ENCODE measurements at places on chromosomes 5 and 9. TPM values are rescaled to one million over a fixed set of nuclear protein-coding genes. Genes with fewer than 3 reads are reported as not detected.

DNA sequence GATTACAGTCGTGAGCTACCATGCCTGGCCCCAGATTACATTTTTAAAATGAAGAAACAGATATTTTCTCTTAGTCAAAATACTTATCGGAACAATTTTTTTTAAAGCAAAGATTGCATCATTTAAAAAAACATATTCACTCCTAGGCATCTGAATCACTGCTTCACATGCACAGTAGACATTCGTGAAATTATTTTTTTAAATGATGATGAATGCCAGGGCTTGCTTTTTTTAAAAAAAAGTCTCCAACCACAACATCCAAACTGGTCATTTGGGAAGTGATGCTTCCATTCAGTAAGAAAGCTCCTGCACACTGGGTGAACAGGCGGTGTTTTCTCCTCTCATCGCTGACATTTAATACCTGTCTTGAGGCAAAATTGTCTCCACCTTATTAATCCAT is 223.0 kb upstream of the DMRT1 start:
- DNase-seq: no peak

The PHYHD1 gene
- 19.0 TPM for polyA plus RNA-seq

DNA sequence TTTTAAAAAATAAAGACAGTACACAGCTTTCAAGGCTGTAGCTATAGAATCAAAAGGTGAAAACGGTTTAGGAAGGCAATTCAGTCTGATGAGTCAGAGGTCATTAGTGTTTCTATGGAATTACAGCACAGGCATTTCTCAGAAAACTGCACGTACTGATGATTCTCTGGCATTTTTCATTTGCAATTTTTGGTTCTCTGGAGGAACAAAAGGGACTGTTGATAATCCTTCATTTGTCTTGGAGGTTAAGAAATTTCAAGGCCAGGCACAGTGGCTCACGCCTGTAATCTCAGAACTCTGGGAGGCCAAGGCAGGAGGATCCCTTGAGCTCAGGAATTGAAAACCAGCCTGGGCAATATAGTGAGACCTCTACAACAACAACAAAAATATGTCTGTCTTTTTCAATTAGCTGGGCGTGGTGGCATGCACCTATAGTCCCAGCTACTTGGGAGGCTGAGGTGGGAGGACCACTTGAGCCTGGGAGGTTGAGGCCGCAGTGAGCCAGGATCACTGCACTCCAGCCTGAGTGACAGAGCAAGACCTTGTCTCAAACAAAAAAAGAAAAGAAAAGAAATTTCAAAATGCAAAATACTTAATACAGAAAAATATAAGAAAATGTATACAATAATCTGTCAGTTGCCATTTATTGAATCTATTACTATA is 27.3 kb downstream of the NR6A1 start:
- no peak for DNase-seq

The BTNL3 gene
- polyA plus RNA-seq: 158 TPM

The GALNT12 gene
- polyA plus RNA-seq: 45.6 TPM

The FBP2 gene
- polyA plus RNA-seq: 0.25 TPM

GRCh38 chr9:6348766-6349165 is 20.6 kb downstream of the TPD52L3 start:
- DNase-seq: no peak

The PCDHB2 gene
- polyA plus RNA-seq: 1.7 TPM

DNA sequence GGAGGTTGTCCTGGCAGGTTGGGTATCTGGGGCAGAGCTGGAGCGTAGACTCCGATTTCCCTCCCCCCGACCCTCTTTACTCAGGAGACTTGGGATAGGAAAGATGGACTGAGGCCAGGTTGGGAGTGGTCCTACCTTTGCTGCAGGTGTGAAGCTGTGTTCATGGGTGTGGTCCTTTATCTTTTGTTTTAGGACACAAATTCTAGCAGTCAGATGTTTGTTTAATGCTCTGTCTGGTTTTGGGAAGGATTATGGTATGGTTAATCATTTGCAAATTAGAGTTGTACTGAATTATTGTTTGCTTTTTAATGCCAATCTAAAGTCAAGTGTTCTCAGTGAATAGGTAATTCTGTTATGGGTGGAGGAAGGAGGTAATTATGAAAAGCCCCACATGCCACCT is 14.1 kb upstream of the FAM120AOS start:
- DNase-seq: peak; percentile 53

DNA sequence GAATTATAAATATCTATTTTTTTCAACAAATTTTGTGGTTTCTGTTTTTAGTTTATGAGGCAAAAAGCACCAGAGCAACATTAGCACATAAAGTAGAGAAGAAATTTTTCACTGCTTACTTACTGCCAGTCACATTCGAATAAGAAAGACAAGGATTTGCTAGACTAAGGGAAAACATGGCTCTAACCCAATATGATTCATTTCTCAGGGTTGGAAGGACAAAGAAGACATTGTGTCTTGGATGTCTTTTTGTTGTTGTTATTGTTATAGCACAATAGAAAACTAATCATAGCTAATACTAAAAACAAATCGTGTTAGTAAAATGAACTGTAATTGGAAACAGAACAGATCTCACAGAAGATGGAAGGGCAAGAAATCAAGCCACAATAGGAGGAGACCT is 90.9 kb upstream of the SLCO6A1 start:
- DNase-seq: no peak

GRCh38 chr9:87658511-87658910 is 67.4 kb upstream of the CTSL start:
- no peak for DNase-seq

GRCh38 chr5:180115326-180116076 is 43.9 kb upstream of the RNF130 start:
- DNase-seq: no peak

GRCh38 chr5:170438581-170438980 is 49.4 kb upstream of the KCNMB1 start:
- no peak for DNase-seq

DNA sequence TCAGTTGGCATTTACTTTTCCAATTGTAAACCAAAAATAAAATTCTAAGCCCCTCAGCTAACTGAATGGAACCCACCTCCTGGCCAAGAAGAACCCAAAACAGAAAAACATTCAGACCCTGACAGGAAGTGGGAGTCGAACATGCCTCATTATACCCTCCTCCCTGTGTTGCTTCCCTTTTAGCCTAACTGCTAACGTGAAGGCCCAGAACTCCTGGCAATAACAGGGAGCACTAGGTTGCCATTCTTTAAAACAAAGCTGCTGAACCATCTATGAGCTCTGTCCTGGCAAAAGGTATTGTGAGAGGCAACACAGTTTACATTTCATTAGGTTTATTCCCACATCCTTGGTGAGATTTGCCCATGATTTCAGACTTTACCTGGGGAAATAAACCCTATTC is 481.4 kb downstream of the CHSY3 start:
- DNase-seq: no peak

DNA sequence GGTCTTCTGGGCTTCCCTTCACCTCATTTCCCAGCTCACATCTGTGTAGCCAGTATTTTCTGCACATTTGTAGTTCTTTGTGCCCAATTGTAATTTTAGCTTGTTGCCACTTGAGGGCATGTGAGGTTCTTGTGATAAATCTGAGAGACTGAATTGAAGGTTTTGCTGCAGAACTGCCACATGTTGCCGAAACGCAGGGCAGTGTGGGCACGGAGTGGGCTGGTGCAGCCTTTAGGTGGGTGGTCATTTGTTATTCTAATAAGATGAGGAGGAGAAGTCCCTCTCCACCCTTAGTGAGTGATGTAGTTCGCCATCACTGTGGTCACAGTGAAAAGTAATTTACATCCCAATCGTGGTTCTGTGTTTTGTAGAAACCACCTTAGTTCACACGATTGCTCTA is 21.2 kb downstream of the OTULIN start:
- DNase-seq: peak; percentile 31

DNA sequence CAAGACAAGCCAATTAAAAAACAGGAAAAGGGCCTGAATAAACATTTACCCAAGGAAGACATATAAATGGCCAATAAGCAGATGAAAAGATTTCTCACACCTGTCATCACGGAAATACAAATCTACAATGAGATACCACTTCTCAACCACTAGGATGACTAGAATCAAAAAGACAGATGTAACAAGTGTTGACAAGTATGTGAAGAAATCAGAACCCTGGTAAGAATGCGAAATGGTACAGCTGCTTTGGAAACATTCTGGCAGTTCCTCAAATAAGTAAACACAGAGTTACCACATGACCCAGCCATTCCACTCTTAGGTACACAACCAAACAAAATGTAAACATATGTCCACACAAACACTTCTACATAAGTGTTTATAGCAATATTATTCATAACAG is 32.5 kb downstream of the LEAP2 start:
- DNase-seq: no peak
